NCI-H1092 (cell line): ENCODE measurements at places on chromosomes 3 and 15.

DNA sequence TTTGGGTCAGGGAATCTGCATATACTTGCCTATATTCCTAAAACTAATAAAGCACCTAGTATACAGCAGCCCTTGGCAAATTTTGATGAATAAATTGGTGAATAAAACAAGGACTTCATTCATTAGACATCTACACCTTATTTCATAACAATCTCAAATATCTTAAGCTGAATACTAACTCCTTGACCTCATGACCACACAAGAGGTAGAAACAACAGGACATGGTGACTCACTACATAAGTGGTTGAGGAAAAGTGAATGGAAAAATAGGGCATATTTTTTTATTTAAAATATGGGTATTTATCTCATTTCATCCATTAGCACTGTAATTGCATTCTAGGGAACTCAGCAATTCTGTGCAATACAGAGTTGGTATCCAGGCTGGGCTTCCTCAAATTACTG lies 7.8 kb upstream of the STAC start:
- DNase-seq = no peak

- DNase-seq = no peak
Measured at GRCh38 chr3:99410789-99411311, 227.5 kb upstream of the COL8A1 start.

DNA sequence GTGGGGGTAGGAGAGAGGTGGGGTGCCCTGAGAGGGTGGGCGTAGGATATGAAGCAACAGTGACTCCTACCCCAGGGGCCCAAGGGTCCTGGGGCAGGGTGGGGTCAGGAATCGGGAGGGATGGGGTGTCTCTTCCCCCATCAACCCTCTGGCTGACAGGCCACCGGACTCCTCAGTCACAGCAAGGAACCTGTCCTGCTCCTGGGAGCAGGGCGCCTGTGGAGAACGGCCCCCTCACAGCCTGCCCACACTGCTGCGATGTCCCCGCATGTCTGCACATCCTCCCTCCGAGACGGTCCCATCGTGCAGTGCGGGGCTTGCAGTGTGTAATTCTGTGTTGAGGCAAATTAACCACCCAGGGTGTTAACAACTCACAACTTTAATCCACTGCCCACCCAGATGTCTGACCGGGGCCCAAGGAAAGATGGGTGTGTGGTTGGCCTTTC lies 2.7 kb downstream of the TM4SF19 start:
- DNase-seq = no peak

DNA sequence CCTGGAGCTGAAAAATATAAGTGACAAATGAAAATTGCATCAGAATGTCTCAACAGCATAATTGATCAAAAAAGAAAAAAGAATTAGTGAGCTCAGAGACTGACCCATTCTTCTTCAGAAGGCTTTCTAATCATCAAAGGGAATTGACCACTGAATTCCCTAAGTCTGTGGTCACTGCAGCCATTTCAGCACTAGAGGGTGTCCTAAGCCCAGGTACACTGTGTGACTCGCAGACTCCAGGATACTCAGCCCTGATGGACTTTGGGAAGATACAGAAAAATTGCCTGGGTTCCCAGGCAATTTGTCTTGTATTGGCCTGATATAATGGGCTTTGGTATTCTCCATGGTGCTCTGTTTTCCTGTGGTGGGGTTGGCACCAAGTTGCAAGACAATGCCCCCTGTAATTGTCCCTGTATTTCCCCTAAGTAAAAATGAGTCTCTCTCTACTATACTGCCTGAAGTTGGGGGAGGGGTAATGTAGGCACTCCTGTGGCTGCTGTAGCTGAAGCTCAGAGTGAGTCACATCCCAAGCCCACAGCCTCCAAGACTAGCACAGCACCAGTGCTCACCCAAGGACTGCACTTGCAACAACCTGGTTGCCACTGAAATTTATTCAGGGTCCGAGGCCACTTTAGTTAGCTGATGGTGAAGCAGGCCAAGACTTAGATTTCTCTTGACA lies 256.0 kb upstream of the STAC start:
- DNase-seq = peak; percentile 4

- no peak for DNase-seq
Measured at GRCh38 chr15:38705436-38706219, 141.0 kb upstream of the RASGRP1 start.

DNA sequence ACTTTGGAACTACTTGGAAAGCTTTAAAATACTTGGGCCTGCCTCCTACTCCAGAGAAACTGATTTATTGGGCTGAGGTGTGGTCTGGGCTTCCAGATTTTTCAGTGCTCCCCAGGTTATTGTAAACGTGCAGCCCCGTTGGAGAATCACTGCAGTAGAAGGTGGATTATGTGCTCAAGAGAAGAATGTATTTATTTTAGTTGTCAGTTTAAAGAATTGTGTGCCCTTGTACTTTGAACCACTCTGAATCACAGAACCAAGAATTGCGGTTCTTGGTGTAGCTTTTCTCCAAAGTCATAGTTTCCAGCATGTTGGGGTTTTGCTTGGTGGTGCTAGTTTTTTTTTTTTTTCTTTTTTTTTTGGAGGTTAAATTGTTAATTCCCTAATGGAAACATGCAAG lies 1.6 kb downstream of the TATDN2 start:
- DNase-seq = no peak

GRCh38 chr3:23324745-23325144 lies 121.6 kb downstream of the UBE2E2 start:
- no peak for DNase-seq

DNA sequence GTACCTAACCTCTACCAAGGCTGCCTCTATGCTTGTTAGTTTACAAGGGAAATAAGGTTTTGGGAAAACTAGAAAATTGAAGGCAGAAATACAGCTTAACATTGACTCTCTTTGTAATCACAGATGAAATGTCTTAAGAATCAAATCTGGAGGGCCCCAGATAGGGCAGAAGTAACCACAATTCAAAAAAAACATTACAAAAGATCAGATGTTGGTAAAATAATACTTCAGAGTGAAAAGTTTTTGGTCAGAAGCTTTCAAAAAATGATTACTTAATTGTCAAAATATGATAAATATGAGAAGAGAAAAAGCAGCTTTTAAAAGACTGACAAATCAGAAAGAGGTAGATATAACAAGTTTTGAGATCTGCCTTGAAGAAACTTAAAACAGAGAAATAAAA lies 425.1 kb upstream of the NECTIN3 start:
- DNase-seq = no peak

- no peak for DNase-seq
Measured at GRCh38 chr3:161969867-161970266, 473.3 kb downstream of the OTOL1 start.

- DNase-seq = no peak
Measured at GRCh38 chr3:149603126-149604074, 54.4 kb downstream of the WWTR1 start.

DNA sequence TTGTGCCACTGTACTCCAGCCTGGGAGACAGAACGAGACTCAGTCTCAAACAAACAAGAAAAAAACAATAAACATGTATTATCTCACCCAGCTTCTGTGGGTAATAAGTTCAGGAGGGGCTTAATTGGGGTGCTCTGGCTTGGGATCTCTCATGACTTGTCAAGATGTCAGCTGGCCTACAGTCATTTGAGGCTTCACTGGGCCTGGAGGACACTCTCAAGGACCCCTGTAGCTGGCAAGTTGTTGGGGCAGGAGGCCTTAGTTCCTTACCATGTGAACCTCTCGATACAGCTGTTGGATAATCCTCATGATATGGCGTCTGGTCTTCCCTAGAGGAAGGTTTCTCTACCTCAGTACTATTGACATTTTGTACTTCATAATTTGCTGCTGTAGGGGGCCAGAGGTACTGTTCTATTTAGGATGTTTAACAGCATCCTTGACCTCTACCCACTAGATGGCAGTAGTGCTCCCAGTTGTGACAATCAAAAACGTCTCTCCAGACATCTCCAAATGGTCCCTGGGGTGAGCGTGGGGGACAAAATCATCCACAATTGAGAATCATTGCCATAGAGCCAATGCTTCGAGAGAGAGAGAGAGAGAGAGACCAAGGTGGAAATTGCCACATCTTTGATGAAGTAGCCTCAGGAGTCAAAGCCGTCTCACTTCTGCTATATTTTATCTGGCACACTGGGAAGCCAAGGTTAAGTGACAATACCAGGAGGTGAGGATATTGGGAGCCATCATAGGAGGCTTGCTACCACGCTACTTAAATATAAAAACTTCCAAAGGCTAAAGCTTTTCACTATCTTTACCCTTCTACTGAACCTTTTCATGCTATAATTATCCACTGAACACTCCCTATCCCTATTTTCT lies 23.9 kb upstream of the SLTM start:
- peak; percentile 24 for DNase-seq

DNA sequence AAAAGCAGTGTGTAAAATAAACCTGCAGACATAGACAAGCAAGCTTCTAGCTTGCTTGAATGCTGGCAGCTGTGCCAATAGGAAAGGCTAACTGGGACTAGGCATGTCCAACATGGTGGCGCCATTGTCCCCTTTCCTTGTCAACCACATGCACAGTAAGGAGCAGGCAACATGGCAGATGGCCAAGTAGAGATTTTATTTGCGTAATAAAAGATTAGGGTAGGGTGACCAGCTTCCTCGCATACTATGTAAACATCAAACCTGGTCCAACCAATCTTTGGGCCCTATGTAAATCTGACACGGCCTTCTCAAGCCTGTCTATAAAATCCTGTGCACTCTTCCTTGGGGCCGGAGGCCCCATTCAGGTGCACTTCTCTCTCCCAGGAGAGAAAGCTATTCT lies 575.4 kb upstream of the GOLIM4 start:
- DNase-seq = peak; percentile 16

GRCh38 chr15:27399241-27399640 lies 428.3 kb downstream of the GABRG3 start:
- DNase-seq = no peak

DNA sequence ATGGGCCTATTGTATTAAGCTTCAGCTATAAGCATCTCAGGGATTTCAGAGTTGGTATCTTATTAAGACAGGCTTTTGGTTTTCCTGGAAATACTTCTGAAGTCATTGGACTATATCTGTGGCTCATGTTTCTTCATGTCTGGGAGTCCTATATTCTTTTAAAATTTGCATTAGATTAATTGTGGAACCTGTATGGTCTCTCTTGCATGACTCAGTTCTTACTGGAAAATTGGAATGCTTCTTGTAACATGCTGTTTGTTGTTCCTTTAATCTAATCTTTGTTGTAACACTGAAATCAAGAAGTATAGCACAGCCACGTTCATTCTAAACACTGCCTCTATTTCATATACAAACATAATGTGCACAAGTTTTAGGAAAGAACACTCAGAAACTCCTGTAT lies 208.1 kb downstream of the RBMS3 start:
- no peak for DNase-seq

DNA sequence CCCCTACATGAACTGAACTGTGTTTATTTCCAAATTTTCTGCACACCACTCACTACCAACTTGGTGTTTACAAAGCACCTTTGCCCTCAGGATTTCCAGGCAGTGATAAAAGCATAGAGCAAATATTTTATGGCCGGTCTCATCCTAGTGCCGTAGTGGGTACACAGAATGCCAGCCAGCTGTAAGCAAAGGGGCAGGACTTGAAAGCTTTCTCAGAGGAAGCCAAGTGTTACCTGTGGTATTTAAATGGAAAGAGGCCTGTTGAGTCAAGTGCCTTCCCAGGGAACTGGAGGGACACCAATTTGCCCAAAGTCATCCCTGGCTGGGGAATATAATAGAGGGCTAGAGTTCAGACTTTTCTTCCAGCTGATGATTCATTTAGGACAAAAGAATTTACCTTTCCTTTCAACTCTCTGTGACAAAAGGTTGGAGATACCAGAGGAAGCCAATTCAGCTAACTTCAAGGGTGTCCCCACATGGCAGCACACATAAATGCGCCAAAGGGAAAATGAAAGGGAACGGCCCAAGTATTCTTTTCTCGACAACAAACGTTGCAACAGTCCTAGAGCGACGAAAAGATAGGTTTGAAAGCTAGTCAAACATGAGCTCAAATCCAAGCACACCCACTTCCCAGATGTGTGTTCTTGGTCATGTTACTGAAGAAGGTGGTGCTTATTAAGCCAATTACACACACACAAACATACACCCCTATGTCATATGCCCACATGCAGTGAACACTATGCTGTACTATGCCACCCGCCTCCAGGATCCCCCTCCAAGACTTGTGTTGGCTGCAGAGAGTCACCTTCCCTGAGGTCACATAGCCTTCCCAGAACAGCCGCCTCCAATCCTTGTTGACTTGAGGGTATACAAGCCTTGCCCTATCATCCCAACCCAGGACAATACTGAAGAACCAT lies 27.7 kb downstream of the MAGI1 start:
- DNase-seq = no peak

DNA sequence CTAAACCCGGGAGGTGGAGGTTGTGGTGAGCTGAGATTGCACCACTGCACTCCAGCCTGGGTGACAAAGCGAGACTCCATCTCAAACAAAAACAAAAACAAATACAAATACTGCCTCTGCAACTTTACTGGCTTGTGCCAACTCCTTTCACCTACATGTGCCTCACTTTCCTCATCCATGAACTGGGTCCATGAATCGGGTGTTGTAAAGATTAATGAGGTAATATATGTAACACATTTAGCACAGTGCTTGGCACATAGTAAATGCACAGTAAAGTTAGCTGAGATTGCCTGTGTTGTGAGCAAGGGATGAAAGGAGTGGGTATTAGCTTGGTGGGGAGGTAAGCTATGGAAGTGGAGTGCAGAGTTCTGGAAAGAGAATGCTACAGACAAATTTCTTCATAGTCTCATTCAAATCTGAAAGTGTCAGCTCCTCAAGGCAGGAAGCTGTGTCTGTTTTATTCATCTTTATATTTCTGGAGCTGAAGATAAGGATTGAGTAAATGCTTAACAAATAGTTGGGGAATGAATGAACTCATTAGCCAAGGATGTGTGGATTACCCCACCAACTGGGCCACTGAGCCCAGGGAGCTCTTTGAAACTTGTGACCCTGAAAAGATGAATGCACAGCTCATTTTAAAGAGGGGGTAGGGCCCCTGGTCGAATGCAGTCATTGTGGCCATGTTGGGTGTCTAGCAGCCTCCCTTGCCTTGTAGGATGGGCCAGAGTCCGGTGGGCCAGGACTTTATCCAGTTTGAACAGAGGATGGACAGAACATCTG lies 7.7 kb upstream of the CDCP1 start:
- DNase-seq = no peak

DNA sequence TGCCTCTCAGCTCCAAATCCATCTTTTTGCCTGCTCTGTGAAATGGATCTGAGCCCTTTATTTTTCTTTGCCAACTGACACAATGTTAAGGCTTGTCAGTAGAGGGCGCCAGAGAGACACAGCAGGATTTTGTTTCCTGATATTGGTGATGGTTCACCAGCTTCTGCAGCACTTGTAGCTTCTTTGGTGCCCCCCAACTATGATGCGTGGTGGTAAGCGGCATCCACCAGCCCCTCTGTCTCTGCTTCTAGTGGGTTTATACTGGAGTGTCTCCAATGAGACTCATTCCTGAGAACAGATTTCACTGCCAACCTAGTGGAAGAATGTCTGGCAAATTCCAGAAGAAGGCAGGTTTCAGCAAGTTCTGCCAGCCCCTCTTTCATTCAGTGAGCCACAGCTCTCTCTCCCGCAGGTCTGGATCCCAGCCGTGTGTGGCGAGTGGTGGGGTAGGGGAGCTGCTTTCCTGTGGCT lies 471.9 kb upstream of the FRG2C start:
- peak; percentile 19 for DNase-seq

GRCh38 chr15:68423359-68424296 lies 8.3 kb downstream of the ITGA11 start:
- no peak for DNase-seq

DNA sequence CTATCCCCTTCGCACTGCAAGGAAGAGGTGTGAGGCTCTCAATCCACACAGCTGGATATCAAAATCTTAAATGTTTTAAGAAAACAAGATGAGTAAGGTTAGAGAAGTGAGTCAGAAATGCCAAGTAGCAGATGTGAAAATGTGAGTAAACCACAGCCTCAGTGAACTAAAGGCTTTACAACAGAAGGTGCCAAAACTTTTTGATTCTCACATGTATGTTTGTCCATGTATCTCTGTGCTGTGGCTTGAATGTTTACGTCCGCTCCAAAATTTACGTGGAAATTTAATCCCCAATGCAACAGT lies 126.8 kb upstream of the PFN2 start:
- DNase-seq = no peak
